Fibroblast of the aortic adventitia (primary cell): ENCODE measurements at places on chromosomes 16 and 17. TPM values are rescaled to one million over a fixed set of nuclear protein-coding genes. Genes with fewer than 3 reads are reported as not detected.

Gene TIMM22
- 8.7 and 15.8 TPM in 2 replicates for total RNA-seq

Gene ENPP7
- not detected in 2 replicates for total RNA-seq

Gene SLC38A8
- not detected in 2 replicates for total RNA-seq

DNA sequence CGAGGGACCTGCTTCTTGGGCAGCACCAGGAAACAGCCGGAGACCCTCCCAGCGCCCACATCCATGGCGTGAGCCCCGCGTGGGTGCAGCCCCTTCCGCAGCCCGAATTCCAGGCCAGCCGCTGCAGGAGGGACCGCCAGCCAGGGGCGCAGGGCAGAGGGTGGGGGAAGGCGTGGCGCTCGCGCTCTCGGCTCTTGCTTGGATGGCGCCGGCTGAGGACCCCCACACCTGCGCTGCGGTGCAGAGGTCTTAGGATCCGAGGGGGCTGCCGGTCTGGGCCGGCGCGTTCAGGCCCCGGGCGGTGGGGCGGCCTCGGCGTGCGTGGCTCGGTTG, 28.8 kb downstream of the ACTG1 start:
- no peak for DNase-seq

Gene STX1B
- 2.1 and 2.3 TPM in 2 replicates for total RNA-seq
